ENCODE measurements at places on chromosomes 11 and 22.

- peak; percentile 90 for DNase-seq
Measured at GRCh38 chr22:28813772-28814518, 13.6 kb upstream of the XBP1 start.

DNA sequence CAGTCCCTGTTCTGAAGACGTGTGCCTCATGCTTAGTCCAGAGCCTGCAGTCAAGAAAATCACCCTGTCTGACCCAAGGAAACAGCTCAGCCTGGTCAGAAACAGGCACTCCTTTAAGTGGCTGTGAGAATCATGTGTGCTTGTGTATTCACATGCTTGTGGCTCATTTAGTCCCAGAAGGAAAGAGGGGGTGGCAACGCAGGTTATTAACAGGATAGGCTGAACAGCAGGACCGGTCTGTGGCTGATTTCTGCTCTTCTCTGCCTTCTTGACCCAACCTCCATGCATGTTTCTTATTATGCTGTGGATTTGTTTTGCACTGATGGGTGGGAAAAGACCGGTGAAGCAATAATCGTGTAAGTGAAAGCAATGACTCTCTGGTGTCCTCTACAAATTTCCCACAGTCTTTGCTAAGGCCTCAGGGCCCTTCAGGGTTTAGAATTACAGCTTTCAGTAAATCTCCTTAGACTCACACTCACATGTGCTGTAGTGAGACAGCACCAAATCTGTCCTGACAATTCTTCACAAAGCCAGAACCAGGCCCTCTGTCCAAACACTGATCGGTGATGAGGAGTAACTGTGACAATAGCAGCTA lies 288.1 kb downstream of the ETS1 start:
- DNase-seq, result no peak

- peak; percentile 15 for DNase-seq
Measured at GRCh38 chr22:18057568-18058209, 20.1 kb upstream of the PEX26 start.

GRCh38 chr11:1442163-1442562 lies 44.4 kb downstream of the MOB2 start:
- no peak for DNase-seq

GRCh38 chr22:24727218-24727851 lies 47.2 kb downstream of the PIWIL3 start:
- DNase-seq, result no peak

- DNase-seq, result no peak
Measured at GRCh38 chr11:93952082-93952780, 68.9 kb upstream of the HEPHL1 start.

GRCh38 chr11:38814670-38815069 lies 2216.6 kb upstream of the RAG2 start:
- no peak for DNase-seq

GRCh38 chr11:43034341-43034740 lies 277.5 kb upstream of the API5 start:
- no peak for DNase-seq

DNA sequence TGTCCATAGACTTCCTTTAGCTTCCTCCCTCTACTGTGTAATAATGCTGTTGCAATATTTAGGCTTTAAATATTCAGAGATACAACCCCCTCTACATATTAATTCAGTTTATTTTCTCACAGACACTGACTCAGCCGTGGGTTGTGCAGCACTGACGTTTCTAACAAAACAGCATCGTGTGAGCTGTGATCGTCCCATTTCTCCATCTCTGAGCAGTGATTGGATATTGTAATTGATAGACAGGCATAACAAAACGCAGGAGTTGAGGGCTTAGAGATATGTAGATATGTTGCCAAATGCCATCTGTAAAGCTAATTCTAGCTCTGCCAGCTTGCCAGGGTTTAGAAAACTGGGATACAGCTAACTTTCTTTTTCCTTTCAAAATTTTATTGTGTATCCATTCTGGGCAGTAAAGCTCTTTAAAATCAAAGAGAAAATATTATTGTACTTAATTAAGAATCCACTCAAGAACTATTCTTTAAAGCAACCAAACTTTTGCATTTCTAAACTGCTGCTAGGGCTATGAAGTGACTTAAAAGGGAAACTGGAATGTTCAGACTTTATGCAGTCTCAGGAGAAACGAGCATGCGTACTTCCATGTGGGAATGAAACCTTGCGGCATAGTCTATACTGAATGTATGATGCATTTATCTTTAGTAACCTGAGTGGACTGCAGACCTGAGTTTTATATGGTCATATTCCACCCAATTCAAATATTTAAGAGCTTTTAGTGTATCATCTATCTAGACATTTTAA lies 22.7 kb downstream of the BTBD10 start:
- DNase-seq, result no peak

GRCh38 chr11:96065379-96065778 lies 141.5 kb upstream of the MTMR2 start:
- DNase-seq, result no peak

GRCh38 chr11:26096451-26096850 lies 235.5 kb upstream of the ANO3 start:
- no peak for DNase-seq

DNA sequence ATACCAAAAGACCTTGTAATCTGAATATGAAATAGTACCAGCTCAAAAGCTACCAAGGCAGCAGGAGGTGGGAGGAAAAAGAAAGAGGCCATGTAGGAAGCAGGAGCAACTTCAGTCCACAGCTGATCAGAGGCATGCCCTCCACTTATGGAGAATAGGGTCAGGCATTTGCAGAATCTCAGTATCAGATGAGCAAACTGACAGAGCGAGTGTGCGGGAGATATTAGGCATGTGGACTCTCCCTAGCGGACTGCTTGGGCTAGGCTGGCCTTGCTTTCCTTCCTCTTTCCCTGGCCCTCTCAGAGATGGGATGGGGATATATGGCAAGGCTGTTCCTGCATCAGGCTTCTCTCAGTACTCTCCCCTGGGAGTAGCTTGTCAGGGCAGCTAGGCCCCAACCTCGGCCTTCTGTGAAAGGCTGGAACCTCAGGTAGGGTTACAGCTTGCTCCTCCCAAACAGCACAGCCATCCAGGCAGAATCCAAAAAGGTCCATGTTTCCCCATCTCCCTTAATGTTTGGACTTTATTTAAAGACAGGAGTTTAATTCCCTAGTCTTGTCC lies 37.0 kb downstream of the ETS1 start:
- DNase-seq, result no peak

GRCh38 chr11:4677948-4678347 lies 19.7 kb downstream of the OR51E2 start:
- DNase-seq, result no peak

GRCh38 chr11:2792381-2793250 lies 92.8 kb upstream of the KCNQ1OT1 start:
- DNase-seq, result no peak

DNA sequence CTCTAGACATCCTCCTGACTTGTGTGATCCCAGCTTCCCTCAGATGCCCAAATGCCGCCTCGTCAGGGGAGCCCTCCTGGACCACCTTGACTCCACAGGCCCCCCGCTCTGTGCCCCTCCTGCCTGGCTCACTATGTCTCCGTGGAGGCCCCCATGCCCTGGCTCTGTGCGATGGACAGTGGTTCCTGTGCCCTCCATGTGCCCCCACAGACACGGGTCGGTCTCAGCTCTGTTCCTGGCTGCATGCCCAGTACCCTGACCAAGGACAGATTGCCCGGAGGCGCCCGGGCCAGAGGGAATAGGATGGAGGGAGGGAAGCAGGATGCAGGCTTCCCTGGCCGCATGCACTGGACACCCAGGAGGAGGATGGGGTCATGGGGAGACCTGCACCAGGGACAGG lies 1274.6 kb downstream of the BRD1 start:
- DNase-seq, result no peak

DNA sequence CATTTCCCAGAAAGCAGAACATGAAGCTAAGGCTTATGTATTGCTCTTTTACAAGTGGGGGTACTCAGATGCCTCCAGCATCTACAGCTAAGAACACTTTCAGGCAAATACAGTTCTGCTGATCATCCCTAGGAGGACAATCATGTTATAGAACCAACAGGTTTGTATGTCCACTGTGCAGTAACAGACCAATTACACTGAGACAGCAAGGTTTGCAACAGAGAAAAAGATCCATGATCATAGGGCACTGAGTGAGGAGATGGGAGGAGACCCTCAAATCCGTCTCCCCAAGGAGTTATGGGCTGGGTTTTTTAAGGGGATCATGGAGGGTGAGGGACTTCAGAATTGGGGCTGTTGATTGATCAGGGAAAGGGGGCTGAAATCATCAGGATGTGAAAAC lies 39.1 kb upstream of the GRK3 start:
- no peak for DNase-seq

DNA sequence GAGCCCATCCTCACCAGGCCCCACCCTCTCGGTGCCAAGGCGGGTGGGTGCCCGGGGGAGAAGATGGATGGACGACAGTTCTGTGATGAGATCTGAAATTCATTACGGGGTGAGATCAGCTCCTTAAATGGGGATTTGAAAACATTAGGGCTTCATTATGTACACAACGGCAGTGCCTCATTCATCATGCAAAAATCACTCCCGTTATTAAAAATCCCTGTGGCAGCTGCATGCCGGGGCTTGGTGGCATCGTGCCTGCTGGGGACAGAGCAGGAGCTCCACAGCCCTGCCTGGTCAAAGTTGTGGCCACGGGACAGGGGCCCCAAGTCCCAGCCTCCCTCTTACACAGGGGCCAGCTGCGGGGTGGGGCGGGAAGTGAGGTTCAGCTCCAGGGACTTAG lies 20.2 kb downstream of the OTUB1 start:
- DNase-seq, result no peak

- no peak for DNase-seq
Measured at GRCh38 chr11:118252688-118253087, 523 bp upstream of the MPZL3 start.

DNA sequence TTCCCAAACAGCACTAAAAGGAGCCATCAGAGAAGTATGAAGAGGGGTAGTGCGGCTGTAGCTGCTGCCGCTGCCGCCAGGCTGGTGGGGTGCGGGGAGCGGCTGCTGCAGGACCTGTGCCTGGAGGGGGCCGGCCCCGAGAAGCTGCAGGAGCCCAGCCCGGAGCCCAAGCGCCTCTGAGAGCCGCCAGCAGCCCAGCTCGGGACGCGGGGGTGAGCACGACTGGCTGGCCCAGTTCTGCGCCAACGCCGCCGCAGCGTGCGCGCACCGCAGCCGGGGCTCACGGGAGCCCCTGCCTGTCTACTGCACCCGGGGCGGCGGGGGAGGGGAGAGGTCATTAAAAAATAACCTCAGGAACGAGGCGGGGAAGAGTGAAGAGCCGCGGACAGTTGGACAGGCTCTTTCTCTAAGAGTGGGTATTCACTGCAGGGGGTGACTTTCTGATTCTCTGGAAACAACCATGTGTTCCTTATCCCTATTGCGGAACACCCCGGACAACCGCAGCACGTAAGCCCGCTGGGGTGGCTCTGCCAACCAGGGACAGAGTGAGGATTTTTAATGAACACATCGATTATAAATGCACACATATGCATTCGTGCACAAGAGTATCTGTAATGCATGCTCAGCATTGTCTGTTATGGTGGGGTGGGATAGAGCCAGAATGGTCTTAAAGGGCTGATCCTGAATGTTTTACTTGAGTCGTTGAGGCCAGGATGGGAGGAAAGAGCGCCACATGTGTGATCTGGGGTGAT lies 453 bp downstream of the GAS2 start:
- DNase-seq, result no peak

- no peak for DNase-seq
Measured at GRCh38 chr11:14973621-14974514, 1.7 kb upstream of the CALCA start.

GRCh38 chr11:69662806-69663205 lies 12.3 kb downstream of the LTO1 start:
- no peak for DNase-seq

- DNase-seq, result peak; percentile 24
Measured at GRCh38 chr11:116840224-116840745, 2.9 kb upstream of the APOA1 start.

DNA sequence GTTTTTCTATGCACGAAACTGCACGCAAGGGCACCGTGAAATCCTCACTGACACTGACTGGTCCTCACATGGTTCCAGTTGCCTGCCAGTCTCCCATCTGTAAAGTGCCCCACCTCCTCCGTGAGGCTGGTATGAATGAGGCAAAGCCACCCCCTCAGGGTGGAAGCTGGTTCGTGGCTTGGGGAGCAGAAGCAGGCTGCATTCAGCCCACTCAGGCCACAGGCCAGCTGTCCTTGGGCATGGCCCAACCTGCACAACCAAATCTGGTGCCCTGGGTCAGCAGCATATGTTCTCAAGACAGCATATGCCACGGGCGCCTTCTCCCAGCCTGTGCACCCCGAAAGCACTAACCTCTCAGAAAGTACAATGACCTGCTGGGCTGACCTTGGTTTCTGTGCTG lies 29.3 kb downstream of the SERPINH1 start:
- DNase-seq, result no peak

DNA sequence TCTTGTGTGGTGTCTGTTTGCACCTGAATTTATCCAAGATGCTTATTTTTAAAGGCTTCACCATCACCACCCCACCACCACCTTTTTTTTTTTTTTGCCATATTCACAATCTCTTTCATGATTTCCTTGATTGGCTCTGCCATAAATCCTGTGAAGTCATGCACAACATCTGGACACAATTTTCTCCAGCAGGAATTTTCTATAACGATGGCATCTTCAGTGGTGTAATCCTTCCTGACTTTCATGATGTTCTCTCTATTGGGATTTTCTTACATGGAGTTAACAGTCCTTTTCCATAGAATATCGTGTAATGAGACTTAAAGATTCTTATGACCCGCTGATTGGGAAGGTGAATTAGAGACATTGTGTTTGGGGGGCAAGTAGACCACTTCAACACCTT lies 17.8 kb downstream of the ZFP91 start:
- no peak for DNase-seq

- no peak for DNase-seq
Measured at GRCh38 chr11:45761659-45762058, 43.3 kb upstream of the SLC35C1 start.

- no peak for DNase-seq
Measured at GRCh38 chr11:34685864-34686263, 65.0 kb downstream of the EHF start.

DNA sequence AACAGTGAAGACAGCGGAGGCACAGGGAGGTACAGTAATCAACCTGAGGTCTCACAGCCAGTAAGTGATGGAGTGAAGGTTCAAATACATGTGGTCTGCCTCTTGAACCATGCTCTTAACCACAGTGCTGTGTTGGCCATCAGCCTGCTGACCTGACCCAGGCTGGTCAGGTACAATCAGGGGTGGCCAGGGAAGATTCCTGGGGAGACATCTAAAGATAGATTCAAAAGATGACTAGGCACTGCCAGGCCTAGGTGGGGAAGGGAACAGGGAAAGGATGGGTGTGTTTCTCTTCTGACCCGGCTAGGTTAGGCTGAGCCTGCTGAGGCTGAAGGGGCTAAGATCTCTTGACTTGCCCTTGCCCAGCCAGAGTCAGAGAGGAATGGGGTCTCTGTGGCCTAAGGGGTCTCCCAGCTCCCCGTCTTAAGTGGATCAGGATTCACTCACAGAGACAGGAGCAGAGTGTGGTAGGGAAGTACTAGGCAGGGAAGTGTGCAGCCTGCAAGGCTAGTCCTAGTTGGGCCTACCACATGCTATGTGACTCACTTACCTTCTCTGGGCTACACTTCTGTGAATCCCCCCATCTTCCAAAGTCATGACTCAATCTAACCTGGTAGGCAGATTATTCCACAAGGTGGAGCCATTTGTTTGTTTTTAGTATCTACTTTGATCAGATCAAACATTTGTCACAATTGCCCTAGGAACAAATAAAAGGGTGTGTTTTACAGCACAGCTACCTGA lies 10.4 kb upstream of the SREBF2 start:
- no peak for DNase-seq

- no peak for DNase-seq
Measured at GRCh38 chr22:38832005-38832978, 11.5 kb downstream of the NPTXR start.
